ENCODE measurements at places on chromosomes 3 and 15.

DNA sequence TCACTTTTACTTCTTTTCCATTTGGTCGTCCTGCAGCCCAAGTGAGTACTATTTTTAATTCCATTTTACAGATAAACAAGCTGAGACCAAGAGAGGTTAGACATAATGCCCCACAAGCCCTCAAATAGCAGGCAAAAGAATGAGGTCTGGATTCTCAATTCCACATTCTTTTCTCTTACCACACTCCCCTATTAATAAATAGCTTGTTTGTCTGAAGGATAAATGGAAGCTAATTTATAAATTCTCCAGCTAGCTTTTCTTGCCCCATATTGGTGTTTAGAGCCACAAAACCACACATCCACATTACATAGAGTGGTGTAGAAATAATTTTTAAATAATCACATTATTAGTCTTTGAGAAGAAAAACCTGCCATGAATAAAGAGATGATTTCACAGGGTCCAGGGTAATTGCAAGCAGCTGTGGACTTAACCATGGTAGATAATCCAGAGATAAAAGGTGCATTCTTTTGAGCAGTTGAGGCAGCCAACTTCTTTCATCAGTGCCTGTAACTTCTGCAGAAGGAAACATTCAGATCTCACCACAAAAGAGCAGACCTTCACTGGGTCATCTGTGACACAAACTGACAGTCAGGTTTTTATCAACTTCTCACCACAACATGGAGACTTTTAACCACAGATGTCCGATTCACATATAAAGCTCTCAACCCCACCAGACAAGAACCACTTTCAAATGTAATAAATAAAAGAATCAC lies 313.4 kb upstream of the STT3B start:
- DNase-seq = no peak

DNA sequence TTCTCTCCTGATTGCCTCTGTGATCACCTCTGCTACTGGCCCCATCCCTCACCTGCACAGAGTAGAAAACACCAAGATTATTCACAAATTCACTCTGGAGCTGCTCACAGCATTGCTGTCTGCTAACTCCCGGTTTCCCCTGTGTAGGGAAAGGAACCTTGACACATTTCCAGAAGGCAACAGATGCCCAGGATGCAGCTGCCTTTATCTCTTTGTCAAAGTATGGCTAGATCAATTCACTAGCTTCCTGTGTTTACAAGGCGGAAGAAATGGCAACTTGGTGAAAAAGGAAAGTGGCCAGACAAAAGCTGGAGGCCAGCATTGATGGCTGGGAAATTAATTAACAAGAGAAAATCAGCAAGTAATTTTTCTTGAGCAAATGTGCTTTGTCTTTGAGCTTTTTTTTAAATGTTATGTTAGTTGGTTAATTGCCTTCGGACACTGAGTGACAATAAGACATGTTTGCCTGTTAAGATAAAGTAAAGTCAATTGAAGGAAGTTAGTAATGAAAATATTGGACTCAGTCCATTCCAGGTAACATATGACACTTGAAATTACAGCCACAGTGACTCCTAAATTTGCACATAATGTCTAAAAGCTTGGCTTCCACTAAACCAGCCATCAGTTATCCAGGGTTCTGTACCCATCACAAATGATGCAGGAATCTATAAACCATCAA lies 394.6 kb upstream of the IL12A start:
- no peak for DNase-seq

DNA sequence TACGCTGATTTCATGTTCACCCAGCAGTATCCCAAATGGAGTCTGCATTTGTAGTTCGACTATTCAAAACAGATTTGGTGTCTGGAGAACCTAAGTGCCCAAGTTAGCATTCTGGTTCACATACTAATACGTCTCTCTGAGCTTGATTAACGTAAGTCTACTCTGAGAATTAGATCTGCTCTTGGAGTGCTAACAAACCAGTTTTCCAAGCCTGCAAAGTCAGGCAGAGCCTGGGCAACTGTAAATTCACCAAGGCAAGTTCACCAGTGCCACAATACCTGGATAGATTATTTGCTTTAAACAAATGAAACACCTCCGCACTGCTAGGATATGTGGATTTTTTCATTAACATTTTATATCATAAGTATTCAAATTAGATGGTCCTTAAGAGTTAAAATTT lies 912.6 kb downstream of the ROBO1 start:
- no peak for DNase-seq

DNA sequence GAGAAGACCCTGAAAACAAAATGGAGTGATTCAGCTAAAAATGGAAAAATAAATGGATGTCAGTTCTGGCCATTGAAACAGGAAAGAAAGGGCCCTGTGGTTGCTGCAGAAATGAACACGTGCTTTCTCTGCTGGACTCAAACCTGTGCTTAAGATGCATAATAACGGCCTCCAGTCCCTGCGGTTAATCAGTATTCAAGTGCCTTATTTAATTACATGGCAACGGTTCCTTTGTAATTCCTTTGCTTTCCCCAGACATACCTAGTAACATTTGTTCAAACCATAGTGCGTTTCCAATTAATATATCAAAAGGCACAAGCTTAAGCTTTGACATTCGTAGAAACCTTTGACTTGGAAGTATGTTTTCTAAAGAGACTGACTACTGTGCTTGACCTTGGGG lies 428.3 kb downstream of the GABRG3 start:
- no peak for DNase-seq

GRCh38 chr3:155350571-155350970 lies 57.1 kb upstream of the STRIT1 start:
- no peak for DNase-seq

- no peak for DNase-seq
Observed at GRCh38 chr3:7388026-7388425, 527.1 kb downstream of the GRM7 start.

GRCh38 chr3:34013818-34014570 lies 215.6 kb downstream of the PDCD6IP start:
- no peak for DNase-seq

GRCh38 chr3:18215639-18216038 lies 209.5 kb downstream of the SATB1 start:
- no peak for DNase-seq
